Adrenal gland (tissue), 19 donors: ENCODE measurements at places on chromosomes 12 and 14. TPM values are rescaled to one million over a fixed set of nuclear protein-coding genes. Genes with fewer than 3 reads are reported as not detected.
A peak's percentile ranks its signal among the peaks of the same experiment; 100 is the strongest.

DIO2 gene
- polyA plus RNA-seq = 40.1 TPM

GRCh38 chr12:52212701-52213563 lies 20.1 kb upstream of the KRT7 start:
- H3K4me1 ChIP-seq = peaks cover under 1% of the 10 kb centered on the region
- no peaks in the 10 kb centered on the region for H3K36me3 ChIP-seq
- no peak overlapping the region for H3K27ac ChIP-seq
- H3K27me3 ChIP-seq = no peaks in the 10 kb centered on the region

RFX4 gene
- 0.08 TPM for polyA plus RNA-seq

GRCh38 chr14:22561661-22562579 lies 27.1 kb downstream of the DAD1 start:
- no peaks in the 10 kb centered on the region for H3K4me1 ChIP-seq
- H3K27me3 ChIP-seq = no peaks in the 10 kb centered on the region
- no peaks in the 10 kb centered on the region for H3K36me3 ChIP-seq
- DNase-seq = no peak
- no peak overlapping the region for H3K27ac ChIP-seq

BICDL1 gene
- 3.1 TPM for polyA plus RNA-seq

RILPL2 gene
- polyA plus RNA-seq = 2.5 TPM

SPTB gene
- polyA plus RNA-seq = 1.1 TPM

DNA sequence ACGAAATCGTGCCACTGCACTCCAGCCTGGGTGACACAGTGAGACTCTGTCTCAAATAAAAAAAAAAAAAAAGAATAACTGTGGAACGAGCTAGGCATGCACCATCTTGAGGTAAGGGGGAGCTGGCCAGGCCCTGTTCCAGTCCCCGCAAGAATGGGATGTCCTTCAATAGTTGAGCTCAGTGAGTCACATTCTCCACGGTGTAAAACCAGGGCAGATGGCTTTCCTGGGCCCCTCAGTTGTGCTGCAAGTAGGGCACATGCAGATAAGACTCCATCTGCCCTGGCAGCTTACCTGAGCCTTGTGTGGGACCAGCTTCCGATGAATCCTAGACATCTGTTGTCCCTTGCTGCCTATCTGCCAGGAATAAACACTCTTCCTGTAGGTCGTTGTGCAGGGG lies 312.1 kb downstream of the VRK1 start:
- no peak overlapping the region for H3K4me3 ChIP-seq
- no peaks in the 10 kb centered on the region for H3K27me3 ChIP-seq
- no peak overlapping the region for H3K27ac ChIP-seq
- no peak for DNase-seq
- H3K36me3 ChIP-seq = no peaks in the 10 kb centered on the region

- DNase-seq = no peak
- no peaks in the 10 kb centered on the region for H3K36me3 ChIP-seq
- H3K4me1 ChIP-seq = peaks cover 4% of the 10 kb centered on the region
- no peak overlapping the region for H3K27ac ChIP-seq
- H3K4me3 ChIP-seq = no peak overlapping the region
Observed at GRCh38 chr12:94550964-94551363, 91.3 kb upstream of the CEP83 start.

GRCh38 chr14:96756745-96757144 lies 40.4 kb upstream of the VRK1 start:
- DNase-seq = no peak
- H3K27ac ChIP-seq = no peak overlapping the region
- no peaks in the 10 kb centered on the region for H3K4me1 ChIP-seq
- H3K4me3 ChIP-seq = no peak overlapping the region
- no peaks in the 10 kb centered on the region for H3K36me3 ChIP-seq

- no peaks in the 10 kb centered on the region for H3K4me1 ChIP-seq
- H3K4me3 ChIP-seq = no peak overlapping the region
- no peak for DNase-seq
- no peaks in the 10 kb centered on the region for H3K27me3 ChIP-seq
- H3K36me3 ChIP-seq = no peaks in the 10 kb centered on the region
- H3K27ac ChIP-seq = no peak overlapping the region
Observed at GRCh38 chr12:51318846-51319599, 5.0 kb downstream of the BIN2 start.

DNA sequence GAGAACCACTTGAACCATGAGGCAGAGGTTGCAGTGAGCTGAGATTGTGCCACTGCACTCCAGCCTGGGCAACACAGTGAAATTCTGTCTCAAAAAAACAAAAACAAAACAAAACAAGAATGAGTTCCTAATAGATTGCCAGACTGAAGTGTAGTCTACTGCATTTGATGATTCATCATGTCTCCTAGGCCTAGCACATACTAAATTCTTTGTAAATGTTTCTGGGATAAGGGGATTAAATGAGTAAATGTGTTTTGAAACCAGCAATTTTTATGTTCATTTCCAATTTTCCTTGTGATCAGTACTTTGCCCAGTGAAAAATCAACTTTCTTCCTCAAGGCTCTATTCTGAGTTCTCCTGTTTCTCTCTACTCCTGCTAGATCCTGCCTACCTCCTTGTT lies 2.9 kb upstream of the DYRK2 start:
- no peaks in the 10 kb centered on the region for H3K27me3 ChIP-seq
- peaks cover 9% of the 10 kb centered on the region for H3K4me1 ChIP-seq
- H3K27ac ChIP-seq = no peak overlapping the region
- DNase-seq = no peak

IFNG gene
- polyA plus RNA-seq = not detected

- H3K36me3 ChIP-seq = no peaks in the 10 kb centered on the region
- no peaks in the 10 kb centered on the region for H3K4me1 ChIP-seq
- no peak for DNase-seq
- H3K27ac ChIP-seq = no peak overlapping the region
Observed at GRCh38 chr12:91074154-91074709, 16.4 kb upstream of the KERA start.

GRCh38 chr12:97335115-97335514 lies 127.5 kb upstream of the RMST start:
- H3K4me1 ChIP-seq = no peaks in the 10 kb centered on the region
- no peaks in the 10 kb centered on the region for H3K27me3 ChIP-seq
- H3K4me3 ChIP-seq = no peak overlapping the region
- H3K27ac ChIP-seq = no peak overlapping the region
- no peak for DNase-seq

DNA sequence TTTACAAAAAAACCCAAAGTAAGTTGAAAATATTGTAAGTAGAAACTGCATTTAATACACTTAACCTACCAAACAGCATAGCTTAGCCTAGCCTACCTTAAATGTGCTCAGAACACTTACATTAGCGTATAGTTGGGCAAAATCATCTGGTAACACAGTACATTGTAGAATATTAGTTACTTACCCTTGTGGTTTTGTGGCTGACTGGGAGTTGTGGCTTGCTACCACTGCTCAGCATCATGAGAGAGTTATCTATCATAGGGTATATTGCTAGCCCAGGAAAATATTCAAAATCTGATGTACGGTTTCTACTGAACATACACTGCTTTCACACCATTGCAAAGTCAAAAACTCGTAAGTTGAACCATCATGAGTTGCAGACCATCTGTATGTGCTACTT lies 141.7 kb upstream of the GARIN6 start:
- no peaks in the 10 kb centered on the region for H3K36me3 ChIP-seq
- H3K4me1 ChIP-seq = no peaks in the 10 kb centered on the region
- H3K27me3 ChIP-seq = no peaks in the 10 kb centered on the region
- no peak for DNase-seq
- no peak overlapping the region for H3K27ac ChIP-seq
- no peak overlapping the region for H3K4me3 ChIP-seq

SLC25A21 gene
- 0.24 TPM for polyA plus RNA-seq

ATF1 gene
- polyA plus RNA-seq = 9.7 TPM

GRCh38 chr14:54867011-54867410 lies 35.6 kb downstream of the GCH1 start:
- no peak for DNase-seq
- no peaks in the 10 kb centered on the region for H3K27me3 ChIP-seq
- peaks cover 9% of the 10 kb centered on the region for H3K4me1 ChIP-seq

GRCh38 chr12:110317911-110318310 lies 36.9 kb downstream of the ATP2A2 start:
- H3K4me3 ChIP-seq = no peak overlapping the region
- DNase-seq = no peak
- no peaks in the 10 kb centered on the region for H3K27me3 ChIP-seq
- peak overlapping the region; percentile 57 for H3K27ac ChIP-seq
- peaks cover 12% of the 10 kb centered on the region for H3K4me1 ChIP-seq

GRCh38 chr12:118311666-118312065 lies 61.0 kb downstream of the TAOK3 start:
- no peaks in the 10 kb centered on the region for H3K27me3 ChIP-seq
- no peaks in the 10 kb centered on the region for H3K4me1 ChIP-seq
- no peak overlapping the region for H3K27ac ChIP-seq
- H3K36me3 ChIP-seq = no peaks in the 10 kb centered on the region
- DNase-seq = no peak

- no peaks in the 10 kb centered on the region for H3K36me3 ChIP-seq
- no peak overlapping the region for H3K27ac ChIP-seq
- H3K4me3 ChIP-seq = no peak overlapping the region
Observed at GRCh38 chr12:128042825-128043224, 224.1 kb upstream of the TMEM132C start.

GRCh38 chr12:31742891-31743290 lies 14.1 kb upstream of the AMN1 start:
- H3K27me3 ChIP-seq = no peaks in the 10 kb centered on the region
- no peak overlapping the region for H3K27ac ChIP-seq
- no peaks in the 10 kb centered on the region for H3K36me3 ChIP-seq
- no peak overlapping the region for H3K4me3 ChIP-seq
- peaks cover 10% of the 10 kb centered on the region for H3K4me1 ChIP-seq
- DNase-seq = no peak

- H3K36me3 ChIP-seq = no peaks in the 10 kb centered on the region
- DNase-seq = no peak
- no peaks in the 10 kb centered on the region for H3K27me3 ChIP-seq
- peaks cover 7% of the 10 kb centered on the region for H3K4me1 ChIP-seq
Observed at GRCh38 chr14:100374876-100375265, 51.7 kb downstream of the SLC25A47 start.

DNA sequence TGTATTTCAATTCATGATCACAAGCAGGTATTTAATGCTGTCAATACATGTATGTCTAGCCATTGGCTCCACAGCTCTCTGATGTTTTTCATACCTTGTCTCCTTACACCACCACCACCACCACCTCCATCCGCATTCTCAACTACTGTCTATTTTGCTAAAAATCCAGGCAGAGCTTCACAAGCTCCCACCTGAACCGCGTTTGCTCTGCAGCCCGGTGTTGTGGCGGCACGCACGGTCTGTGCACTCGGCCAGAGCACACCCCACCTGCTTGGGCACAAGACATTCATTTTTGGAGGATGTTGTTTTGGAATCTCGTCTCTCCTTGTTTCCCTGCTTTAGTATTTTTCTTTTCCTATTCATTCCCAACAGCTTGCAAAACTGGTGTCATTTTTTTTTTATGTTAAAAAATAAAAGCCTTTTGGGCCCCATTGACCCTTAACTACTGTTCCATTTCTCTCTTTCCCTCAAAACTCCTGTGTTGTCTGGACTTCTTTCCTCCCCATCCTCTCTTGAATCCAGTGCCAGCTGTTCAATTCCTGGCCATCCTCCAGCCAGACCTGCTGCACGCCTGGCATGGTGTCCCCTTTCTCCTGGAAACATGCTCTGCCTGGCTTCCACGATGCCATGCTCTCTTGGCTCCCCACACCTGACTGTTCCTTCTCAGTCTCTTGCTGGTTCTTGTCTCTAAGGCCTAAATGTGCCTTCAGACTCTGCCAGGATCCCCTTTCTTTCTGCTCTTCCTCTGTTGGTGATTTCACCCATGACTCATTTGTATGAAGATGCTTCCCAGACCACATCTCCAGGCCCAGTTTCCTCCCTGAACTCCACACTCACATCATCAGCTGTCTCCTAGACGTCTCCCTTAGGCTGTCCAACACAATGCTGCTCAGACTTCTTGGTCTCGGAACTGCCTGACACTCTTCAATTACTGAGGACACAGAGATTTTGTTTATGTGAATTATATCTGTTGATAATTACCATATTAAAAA lies 37.9 kb downstream of the PIWIL1 start:
- DNase-seq = no peak
- no peak overlapping the region for H3K4me3 ChIP-seq
- no peaks in the 10 kb centered on the region for H3K4me1 ChIP-seq
- H3K27ac ChIP-seq = no peak overlapping the region
- no peaks in the 10 kb centered on the region for H3K36me3 ChIP-seq
- H3K27me3 ChIP-seq = no peaks in the 10 kb centered on the region

GRCh38 chr14:61733972-61734371 lies 28.2 kb upstream of the SNAPC1 start:
- no peaks in the 10 kb centered on the region for H3K27me3 ChIP-seq
- no peak overlapping the region for H3K27ac ChIP-seq
- H3K36me3 ChIP-seq = peaks cover 90% of the 10 kb centered on the region

FLRT2 gene
- 20.3 TPM for polyA plus RNA-seq

- no peak overlapping the region for H3K27ac ChIP-seq
- H3K4me1 ChIP-seq = peaks cover 42% of the 10 kb centered on the region
- H3K4me3 ChIP-seq = no peak overlapping the region
- no peaks in the 10 kb centered on the region for H3K36me3 ChIP-seq
- no peaks in the 10 kb centered on the region for H3K27me3 ChIP-seq
- no peak for DNase-seq
Observed at GRCh38 chr12:56296295-56296694, 3.8 kb downstream of the CS start.

- H3K27me3 ChIP-seq = no peaks in the 10 kb centered on the region
- peaks cover 17% of the 10 kb centered on the region for H3K4me1 ChIP-seq
- peaks cover 24% of the 10 kb centered on the region for H3K36me3 ChIP-seq
- DNase-seq = no peak
- H3K4me3 ChIP-seq = no peak overlapping the region
Observed at GRCh38 chr12:116718655-116719454, 19.0 kb downstream of the SPRING1 start.

GRCh38 chr14:25233613-25234012 lies 183.7 kb upstream of the STXBP6 start:
- H3K4me1 ChIP-seq = no peaks in the 10 kb centered on the region
- H3K36me3 ChIP-seq = no peaks in the 10 kb centered on the region
- H3K27me3 ChIP-seq = no peaks in the 10 kb centered on the region
- no peak for DNase-seq

- H3K4me3 ChIP-seq = no peak overlapping the region
- no peaks in the 10 kb centered on the region for H3K4me1 ChIP-seq
- DNase-seq = no peak
- no peak overlapping the region for H3K27ac ChIP-seq
Observed at GRCh38 chr12:43210485-43211192, 341.4 kb downstream of the ADAMTS20 start.

OR2AP1 gene
- not detected for polyA plus RNA-seq

DNA sequence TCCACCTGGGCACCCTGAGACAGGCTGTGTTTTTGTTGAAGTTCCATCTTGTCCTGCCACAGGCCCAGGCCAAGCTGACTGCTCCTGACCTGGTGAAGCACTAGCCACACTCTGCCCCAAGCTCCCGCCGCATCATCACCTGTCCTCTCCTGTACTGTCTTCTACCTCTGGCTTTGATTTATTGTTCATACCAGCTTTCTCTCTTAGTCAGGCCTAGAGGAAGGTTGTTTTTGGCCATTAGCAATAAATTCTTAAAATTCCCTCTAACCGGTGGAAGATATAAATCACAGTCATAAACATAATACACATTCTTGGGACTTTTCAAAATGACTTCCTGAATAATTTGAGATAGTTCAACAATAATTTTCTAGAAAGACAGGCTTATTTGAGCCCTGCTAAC lies 169.4 kb downstream of the DAD1 start:
- no peaks in the 10 kb centered on the region for H3K4me1 ChIP-seq
- DNase-seq = no peak
- no peaks in the 10 kb centered on the region for H3K27me3 ChIP-seq
- H3K27ac ChIP-seq = no peak overlapping the region
- no peaks in the 10 kb centered on the region for H3K36me3 ChIP-seq

- H3K36me3 ChIP-seq = no peaks in the 10 kb centered on the region
- H3K4me3 ChIP-seq = no peak overlapping the region
- H3K27me3 ChIP-seq = no peaks in the 10 kb centered on the region
- no peak overlapping the region for H3K27ac ChIP-seq
- no peaks in the 10 kb centered on the region for H3K4me1 ChIP-seq
Observed at GRCh38 chr12:51403159-51403558, 12.0 kb upstream of the GALNT6 start.
